ENCODE measurements at places on chromosomes 2 and 18.

- DNase-seq, result no peak
Observed at GRCh38 chr18:1296237-1296636, 391.6 kb downstream of the ADCYAP1 start.

DNA sequence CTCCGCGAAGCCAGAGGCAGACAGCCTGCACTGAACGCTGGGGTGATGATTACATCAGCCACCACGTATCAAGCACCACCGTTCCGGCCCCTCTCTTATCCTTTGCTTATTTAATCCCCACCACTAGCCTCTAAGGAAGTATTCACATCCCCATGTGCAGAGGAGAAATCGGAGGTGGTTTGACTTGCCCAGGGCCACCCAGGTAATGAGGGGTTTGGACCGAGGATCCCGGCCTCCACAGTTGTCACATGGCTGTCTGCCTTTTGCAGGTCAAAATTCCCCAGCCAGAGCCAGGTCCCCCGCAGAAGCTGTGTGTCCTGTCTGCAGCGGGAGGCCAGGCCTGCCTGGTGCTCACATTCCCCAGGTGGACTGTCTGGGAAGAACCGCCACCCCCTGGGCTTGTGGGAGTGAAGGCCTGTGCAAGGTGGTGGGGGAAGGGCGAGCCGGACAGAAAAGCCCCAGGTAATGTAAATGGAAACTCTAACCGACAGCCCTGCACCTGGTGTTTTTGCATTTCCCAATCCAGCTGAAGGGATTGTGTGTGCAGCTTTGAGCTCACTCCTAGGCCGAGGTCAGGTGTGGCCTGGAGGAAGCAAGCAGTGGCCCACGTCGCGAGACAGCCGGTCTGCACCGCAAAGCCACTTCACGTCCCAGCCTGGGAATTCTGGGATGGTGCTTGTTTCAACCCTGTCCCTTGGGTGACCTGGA is 108.5 kb upstream of the ID2 start:
- DNase-seq, result no peak

- no peak for DNase-seq
Observed at GRCh38 chr18:6355789-6356589, 58.7 kb downstream of the L3MBTL4 start.

GRCh38 chr2:116733699-116734098 is 1080.8 kb upstream of the DDX18 start:
- DNase-seq, result no peak

DNA sequence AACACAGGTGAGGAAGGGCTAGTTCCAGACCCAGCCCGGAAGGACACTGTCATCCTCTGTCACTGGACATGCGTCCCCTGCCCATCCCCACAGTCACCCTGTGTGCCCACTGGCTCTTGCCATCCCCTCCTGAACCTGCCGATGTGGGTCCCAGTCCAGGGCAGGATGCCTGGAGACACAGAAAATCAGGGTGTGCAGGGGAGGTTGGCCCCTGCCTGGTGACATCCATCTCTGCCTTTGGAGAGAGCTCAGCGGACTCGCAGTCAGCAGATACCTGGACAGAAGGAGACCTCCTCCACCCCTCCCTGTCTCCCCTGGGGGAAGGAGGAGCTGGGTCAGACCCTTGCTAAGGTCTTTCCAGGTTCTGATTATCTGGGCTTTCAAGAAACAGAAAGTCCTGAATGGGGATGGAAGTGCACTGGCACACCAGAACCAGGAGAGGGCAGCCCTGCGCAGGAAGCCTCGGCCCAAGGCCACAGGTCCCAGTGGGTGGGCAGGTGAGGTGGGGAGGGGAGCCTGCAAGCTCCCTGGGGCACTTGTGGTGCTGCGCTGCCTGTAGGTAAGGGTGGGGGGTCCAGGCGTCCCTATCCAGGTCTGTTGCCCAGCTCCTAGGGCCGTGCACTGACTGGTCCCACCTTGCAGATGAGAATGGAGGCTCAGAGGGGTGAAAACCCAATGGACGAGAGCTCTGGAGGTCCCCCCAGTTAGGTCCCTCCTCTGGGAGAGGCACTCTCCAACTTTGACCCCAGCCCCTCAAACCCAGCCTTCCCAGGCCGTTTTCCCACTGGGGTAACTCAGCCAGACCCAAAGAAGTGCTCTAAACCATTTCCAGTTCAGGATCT is 9.7 kb upstream of the OTOS start:
- no peak for DNase-seq

GRCh38 chr2:231244382-231245248 is 46.2 kb downstream of the ARMC9 start:
- DNase-seq, result no peak

DNA sequence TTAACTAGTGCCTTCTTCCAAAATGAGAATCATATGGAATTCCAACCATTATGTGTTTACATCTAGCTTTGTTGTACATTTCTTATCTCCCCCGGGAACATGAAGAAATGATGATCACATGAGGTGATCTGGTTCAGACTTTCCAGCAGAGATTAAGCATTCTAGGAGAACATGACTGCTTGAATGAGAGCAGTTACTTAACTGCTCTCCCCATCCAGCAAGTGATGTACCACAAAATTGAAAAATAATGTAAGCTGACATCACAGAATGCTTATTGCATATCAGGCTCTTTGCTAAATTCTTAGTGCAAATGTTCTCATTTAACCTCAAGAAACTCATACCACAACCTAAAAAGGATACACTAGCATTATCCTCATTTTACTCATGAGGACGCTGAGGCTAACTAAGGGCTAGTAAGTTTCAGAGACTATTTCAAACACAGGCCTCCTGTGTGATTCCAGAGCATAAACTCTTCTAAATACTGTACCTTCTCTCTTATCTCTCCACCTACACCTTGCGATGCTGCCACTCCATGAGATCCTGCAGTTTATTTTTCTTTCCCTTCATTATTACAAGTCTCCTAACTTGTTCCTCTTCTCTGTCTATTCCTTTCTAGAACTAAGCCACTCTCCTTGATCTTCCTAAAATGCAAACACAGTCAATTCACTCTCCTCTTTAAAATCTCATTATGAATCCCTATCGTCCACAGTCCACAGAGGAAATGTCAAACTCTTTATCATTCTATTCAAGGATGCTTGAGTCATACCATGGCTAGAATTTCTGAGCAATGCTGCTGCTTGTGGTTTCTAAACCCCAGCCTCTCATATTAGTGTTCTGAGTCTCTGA is 1224.8 kb upstream of the ZEB2 start:
- no peak for DNase-seq

DNA sequence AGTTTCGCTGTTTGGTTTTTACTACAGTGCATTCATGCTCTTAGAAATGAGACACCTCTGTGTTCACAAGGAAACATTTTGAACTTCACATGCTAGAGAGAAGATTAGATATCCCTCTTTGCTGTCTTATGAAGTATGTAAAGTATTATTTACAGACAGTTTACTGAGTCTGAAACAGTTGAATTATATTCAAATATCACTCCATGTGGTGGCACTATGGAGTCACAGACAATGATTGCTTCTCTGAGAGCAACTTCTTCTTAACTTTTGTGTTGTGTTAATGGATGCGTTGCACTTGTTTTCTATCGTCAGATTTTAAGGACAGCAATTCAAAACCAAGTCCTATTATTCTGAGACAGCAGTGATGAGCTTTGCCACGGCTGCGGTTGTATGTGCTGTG is 823.6 kb downstream of the GALR1 start:
- DNase-seq, result no peak

GRCh38 chr2:100580367-100581276 is 17.8 kb downstream of the PDCL3 start:
- no peak for DNase-seq

GRCh38 chr2:54936766-54937165 is 113.5 kb downstream of the RTN4 start:
- no peak for DNase-seq

- DNase-seq, result no peak
Observed at GRCh38 chr2:58720770-58721697, 479.9 kb upstream of the FANCL start.

DNA sequence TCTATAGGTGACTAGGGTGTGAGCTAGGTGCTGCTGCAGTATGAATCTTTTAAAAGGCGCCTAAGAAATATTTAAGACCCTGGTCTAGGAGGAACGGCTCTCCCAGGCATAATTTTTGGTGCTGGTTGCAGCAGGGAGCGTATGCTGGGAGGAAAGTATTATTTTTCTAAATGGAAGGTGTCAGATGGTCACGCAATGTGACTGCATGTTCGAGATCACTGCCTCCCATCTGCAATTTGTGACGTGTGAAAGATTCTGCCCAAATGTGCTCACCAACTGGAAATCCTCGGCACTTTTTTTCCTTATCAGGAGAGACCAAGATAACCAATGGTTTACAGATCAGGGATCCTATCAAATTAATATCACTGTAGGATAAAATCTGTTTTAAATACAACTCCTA is 95.6 kb upstream of the KLHL14 start:
- no peak for DNase-seq

DNA sequence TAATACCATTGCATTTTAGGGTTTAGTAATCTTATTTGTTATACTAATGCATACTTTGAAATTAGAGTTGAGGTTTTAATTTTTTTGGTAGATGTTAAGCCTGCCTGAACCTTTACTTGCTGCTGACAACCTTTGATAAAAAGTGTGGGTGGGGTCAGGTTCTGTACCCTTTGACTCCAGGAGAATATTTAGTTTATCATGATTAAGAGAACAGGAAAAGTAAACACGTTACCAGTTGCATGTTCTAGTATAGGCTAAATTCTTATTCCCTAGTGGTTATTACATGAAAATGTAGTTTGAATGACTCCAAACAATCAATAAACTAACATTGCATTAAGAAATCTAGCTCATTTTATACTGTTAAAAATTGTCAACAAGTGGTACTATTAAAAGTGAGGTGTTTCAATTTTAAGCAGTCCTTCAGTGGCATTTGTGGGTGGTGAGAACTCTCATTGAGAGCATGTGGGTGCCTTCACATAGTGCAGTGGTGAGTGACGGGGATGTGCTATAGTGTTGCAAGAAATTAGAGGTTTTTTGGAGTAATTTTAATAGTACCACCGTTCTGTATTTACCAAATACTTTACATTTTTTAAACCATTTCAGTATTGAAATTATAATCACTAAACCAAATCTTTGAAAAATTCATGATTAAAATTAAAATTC is 29.9 kb downstream of the PHLPP1 start:
- no peak for DNase-seq

GRCh38 chr2:41579806-41580205 is 468.0 kb upstream of the PKDCC start:
- DNase-seq, result no peak

All from Right ventricle myocardium superior (tissue), 1 donor.